ENCODE measurements at places on chromosomes 5 and 9. TPM values are rescaled to one million over a fixed set of nuclear protein-coding genes. Genes with fewer than 3 reads are reported as not detected.

The AUH gene
- 10.3 TPM for total RNA-seq

The SLC25A2 gene
- total RNA-seq: not detected

The CREBRF gene
- total RNA-seq: 3.2 TPM

The RAB3C gene
- total RNA-seq: not detected

The RASEF gene
- total RNA-seq: 5.6 TPM

The PROP1 gene
- total RNA-seq: not detected

The CAVIN4 gene
- total RNA-seq: 0.38 TPM

The BHMT2 gene
- not detected for total RNA-seq

The SLC6A19 gene
- total RNA-seq: 0.07 TPM

The F2RL1 gene
- 272 TPM for total RNA-seq

The NFIB gene
- 11.1 TPM for total RNA-seq

The DIPK1B gene
- 9.4 TPM for total RNA-seq

The LURAP1L gene
- 21.8 TPM for total RNA-seq

The GPR150 gene
- total RNA-seq: 0.15 TPM

The ZNF618 gene
- 12.2 TPM for total RNA-seq

The PCDHAC1 gene
- 2.1 TPM for total RNA-seq

The IL17B gene
- total RNA-seq: not detected

The AGTPBP1 gene
- total RNA-seq: 7.9 TPM

The CLIC3 gene
- total RNA-seq: 3.7 TPM

The LCN15 gene
- 0.26 TPM for total RNA-seq

The SDHA gene
- total RNA-seq: 92.2 TPM

The EPB41L4B gene
- total RNA-seq: 14.6 TPM

The ADAM19 gene
- 13.7 TPM for total RNA-seq

The SAXO1 gene
- not detected for total RNA-seq

The ABLIM3 gene
- total RNA-seq: 19.4 TPM

The ZDHHC11 gene
- 20.9 TPM for total RNA-seq

The PTPDC1 gene
- total RNA-seq: 4.7 TPM

The PDCD1LG2 gene
- total RNA-seq: 0.19 TPM

The FOXD4L4 gene
- 0.13 TPM for total RNA-seq

The CDKN2B-AS1 gene
- not detected for total RNA-seq

The S1PR3 gene
- total RNA-seq: 63.9 TPM

The FOXE1 gene
- total RNA-seq: 4.3 TPM
